NCI-H345 (cell line): ENCODE measurements at places on chromosomes 6 and 20.

- no peak for DNase-seq
Measured at GRCh38 chr6:137258170-137258569, 39.0 kb upstream of the IFNGR1 start.

DNA sequence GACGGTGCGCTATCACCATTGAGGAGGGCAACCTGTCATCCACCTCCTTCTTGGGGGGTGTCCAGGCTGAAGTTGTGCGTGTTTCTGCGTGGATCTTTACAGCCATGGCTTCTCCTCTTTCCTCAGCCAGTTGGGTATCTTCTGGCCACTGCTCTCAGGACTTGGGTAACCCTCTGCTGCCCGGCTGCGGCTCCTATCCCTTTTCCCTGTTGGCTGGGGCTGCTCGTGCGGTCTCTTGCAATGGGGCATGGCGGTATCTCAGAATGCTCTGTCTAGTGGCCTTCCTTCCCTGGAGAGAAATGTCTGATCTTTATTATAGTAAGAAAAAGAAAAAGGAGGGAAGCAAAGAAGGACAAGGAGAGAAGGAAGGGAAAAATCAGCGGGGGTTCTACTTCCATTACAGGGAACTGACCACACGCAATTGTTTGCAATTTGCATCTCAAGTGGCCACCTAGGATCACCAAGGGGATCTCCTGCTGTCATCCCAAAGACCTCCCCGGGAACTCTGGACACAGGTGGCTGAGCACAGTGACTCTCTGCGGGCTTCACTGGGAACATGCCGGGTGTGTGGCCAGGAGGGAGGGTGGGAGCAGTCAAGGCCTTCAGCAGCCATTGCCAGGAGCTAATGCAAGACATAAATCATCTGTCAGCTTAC lies 60.8 kb downstream of the NPEPL1 start:
- DNase-seq = no peak

GRCh38 chr6:37025621-37026466 lies 20.4 kb downstream of the FGD2 start:
- DNase-seq = no peak

DNA sequence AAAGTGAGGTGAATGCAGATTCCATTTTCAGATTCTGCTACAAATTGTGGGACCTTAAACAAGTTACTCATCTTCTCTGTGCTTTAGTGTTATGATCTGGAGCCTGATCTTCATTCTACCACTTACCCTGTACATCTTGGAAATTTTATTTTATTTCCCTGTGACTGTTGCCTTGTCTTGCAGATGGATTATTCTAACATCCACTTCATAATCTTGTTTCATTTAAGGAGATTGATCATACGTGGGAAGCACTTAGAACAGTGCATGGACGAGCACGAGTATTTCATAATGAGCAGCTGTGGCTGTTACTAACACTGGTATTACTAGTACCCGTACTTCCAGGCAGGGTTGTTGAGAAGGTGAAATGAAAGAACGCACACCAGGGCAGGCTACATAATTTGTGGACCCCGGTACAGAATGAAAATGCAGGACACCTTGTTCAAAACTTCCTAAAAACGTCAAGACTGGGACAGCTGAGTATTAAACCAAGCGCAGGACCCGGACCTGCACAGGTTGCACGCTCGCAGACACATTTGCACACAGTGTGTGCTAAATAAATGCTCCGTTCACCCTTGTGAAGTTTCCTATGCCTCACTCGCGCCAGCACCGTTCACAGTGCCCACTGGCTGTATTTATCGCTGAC lies 535 bp upstream of the CCDC170 start:
- no peak for DNase-seq

- no peak for DNase-seq
Measured at GRCh38 chr6:16689788-16690607, 71.3 kb downstream of the ATXN1 start.

- peak; percentile 58 for DNase-seq
Measured at GRCh38 chr20:46626758-46627157, 24.5 kb downstream of the SLC13A3 start.

DNA sequence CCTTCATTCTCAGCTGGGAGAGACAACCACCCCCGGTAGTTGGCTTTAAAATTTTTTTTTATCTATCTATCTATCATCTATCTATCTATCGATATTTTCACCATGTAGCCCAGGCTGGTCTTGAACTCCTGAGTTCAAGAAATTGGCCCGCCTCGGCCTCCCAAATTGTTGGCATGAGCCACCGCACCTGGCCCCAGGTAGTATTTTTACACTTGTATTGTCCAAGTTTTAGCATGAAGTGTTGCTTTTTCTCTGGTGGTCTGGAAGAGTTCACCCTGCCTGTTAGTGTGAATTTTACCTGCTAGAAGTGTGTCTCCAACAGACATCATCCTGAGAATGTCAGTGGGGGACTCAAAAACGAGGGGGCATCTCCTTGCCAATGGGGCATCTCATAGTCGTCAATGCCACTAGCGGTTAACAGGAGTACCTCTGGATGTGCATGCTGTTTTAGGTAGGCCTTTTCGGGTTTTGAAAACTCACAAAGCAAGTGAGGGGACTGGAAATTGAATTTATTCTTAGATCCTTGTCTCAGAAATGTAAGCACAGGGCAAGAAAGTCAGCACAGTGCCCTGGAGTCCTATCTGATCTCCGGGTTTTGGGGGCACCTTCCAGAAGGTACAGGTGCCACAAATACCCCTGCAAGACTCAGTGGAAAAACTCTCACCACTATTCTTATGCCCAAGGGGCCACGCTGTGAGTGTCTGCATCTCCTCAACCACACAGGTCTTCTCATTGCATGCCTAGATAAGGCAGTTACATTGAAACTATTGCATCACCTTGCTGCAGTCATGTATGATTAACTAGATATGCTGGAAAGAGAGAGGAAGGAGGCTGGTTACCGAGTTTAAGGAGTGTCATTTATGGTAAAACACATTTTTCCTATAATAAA lies 37.1 kb downstream of the TNFAIP3 start:
- no peak for DNase-seq

DNA sequence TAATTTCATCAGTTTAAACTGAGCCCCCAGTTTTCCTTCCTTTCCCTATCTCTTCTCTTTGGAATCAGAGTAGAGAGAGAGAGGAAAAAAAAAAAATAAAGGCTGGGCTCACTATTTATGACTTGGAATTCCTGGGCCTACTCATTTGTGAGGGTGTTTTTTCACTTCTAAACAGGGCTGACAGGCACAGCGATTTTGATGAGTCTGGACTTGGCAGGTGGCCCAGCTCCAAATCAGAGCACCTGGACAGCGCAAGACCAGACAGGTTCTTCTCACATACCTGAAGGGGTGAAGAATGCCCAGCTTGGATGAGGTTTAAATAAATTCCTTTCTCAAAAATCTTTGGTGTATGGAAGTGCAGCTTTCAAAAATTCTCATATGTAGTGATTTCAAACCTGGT lies 122.2 kb downstream of the KIF13A start:
- peak; percentile 69 for DNase-seq

- no peak for DNase-seq
Measured at GRCh38 chr6:88704980-88705379, 258.4 kb downstream of the RNGTT start.

DNA sequence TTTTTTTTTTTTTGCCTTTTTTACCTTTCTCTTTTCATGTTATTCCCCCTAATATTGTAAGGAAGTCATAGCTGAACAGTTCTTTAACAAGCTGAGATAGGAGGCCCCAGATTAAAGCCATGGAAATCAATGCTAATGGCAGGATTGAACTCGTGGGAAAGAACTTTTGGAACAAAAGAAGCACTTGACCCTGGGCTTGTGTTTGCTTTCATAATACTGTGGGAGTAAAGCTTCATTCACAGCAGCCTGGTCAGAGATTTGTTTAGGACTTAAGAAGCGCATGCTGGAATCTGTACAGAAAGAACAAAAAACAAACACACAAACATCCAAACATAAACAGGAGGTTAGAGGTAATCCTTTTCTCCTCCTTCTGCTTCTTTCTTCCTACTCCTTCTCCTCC lies 5.1 kb downstream of the HEY2 start:
- no peak for DNase-seq

DNA sequence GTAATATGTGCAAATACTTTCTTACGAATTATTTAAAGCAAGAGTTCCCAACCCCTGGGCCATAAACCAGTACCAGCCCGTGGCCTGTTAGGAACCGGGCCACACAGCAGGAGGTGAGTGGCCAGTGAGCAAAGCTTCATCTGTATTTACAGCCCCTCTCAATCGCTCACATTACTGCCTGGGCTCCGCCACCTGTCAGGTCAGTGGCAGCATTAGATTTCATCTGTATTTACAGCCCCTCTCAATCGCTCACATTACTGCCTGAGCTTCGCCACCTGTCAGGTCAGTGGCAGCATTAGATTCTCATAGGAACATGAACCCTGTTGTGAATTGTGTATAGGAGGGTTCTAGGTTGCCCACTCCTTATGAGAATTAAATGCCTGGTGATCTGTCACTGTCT lies 142.0 kb downstream of the RNASET2 start:
- DNase-seq = no peak

DNA sequence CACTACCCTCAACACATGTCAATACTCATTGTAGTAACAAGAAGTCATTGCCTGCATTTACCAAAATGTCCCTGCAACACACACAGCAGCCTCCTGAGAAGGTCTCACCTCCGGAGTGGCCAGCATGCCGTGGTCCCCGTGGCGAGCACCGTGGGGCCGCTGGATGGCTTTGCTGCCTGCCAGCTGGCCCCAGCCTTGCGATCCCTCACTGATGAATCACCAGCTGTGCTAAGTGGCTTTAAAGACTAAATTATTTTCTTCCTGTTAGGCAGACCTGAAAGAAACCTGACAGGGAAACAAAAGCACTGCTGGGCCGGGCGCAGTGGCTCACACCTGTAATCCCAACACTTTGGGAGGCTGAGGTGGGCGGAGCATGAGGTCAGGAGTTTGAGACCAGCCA lies 306.7 kb downstream of the CDH4 start:
- no peak for DNase-seq

- peak; percentile 75 for DNase-seq
Measured at GRCh38 chr20:63830841-63831588, at the start of gene ZBTB46. TSS of gene ZBTB46 (minus strand) at chr20:63831264. CDS start at chr20:63790757, 40,507 bp downstream.

- no peak for DNase-seq
Measured at GRCh38 chr20:11020712-11021111, 346.9 kb upstream of the JAG1 start.

GRCh38 chr20:32069711-32070110 lies 17.7 kb downstream of the HCK start:
- no peak for DNase-seq

- no peak for DNase-seq
Measured at GRCh38 chr6:170146640-170147039, 144.2 kb downstream of the DLL1 start.

DNA sequence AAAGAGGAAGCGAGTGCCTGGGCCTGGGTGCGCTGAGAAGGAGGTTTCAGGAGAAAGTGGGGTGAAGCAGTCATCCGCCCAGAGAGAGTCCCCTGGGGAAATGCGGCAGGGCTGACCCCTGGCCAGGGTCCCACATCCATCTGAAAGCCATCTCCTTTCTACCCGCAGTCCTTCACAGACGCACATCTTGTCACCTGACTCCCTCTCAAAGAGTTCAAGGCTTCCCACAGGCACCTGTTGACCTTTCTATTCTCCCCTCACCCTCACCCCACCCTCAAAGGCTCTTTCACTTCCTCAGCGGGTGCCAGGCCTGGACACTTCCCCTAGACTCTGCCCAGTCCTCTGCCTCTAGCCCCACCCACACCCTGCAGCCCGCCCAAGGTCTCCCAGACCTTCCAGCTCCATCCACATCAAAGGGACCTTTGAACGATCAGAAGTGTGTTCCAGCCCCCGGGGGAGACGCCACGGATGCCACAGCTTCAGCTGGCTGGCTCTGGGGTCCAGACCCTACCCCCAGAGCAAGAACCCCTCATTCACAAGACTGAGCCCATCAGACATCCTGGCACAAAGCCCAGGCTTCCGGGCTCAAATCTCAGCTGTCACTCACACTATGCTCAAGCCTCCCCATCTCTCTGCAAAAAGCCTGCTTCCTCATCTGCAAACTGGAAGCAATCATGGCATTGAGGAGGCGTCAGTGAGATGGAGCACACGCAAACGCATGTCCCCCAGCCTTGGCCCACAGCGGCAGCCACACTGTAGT lies 2.1 kb downstream of the CTSZ start:
- no peak for DNase-seq

- no peak for DNase-seq
Measured at GRCh38 chr6:150841697-150842096, 23.8 kb upstream of the MTHFD1L start.

DNA sequence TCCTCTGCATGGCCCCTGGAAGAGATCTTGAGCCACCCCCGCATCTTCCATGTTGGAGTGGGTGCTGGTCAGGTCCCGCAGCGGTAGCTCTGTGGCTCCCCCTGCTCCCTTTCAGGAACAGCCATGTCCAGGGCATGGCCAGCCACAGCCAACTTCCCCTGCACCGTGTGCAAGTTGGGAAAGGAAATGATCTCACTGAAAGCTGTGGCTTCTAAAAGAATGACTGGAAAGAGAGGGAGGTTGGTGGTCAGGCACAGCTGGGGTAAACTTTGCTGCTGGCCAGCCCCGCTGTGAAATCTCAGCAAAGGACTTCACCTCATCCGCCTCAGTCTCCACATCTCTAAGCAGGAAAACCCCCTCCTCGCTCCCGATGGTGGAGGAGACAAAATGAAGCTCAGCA lies 153.6 kb upstream of the CST7 start:
- DNase-seq = no peak

DNA sequence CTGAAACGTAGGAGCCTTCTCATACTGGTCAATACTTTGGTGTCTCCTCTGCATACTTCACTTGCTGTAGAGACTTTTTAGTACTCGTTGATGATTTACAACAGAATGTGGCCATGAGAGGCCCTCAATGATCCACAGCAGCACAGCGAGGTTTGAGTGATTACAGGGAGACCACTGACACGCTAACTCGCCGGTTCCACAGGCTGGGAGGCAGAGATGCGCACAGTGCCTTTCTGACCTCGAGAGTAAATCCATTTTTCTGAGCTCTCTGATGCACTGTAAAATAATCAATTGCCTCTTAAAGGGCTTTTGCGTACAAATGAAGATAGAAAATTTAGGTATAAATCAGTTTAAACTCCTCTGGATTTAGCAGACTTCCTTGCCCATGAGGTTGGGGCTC lies 56.2 kb upstream of the TBC1D7 start:
- DNase-seq = no peak

GRCh38 chr6:127634178-127634577 lies 57.2 kb downstream of the C6orf58 start:
- DNase-seq = no peak

DNA sequence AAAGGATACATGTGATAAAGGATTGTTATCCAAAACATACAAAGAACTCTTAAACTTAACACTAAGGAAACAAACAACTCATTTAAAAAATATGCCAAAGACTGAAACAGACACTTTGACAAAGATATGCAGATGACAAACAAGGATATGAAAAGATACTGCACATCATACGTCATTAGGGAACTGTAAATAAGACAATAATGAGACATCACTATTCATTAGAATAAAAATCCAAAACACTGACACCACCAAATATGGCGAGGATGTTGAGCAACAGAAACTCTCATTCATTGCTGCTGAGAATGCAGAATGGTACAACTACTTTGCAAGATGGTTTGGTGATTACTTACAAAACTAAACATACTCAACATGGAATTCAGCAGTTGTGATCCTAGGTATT lies 156.5 kb upstream of the FOXA2 start:
- DNase-seq = no peak

- DNase-seq = no peak
Measured at GRCh38 chr6:35025232-35026188, 115.6 kb downstream of the TCP11 start.
